ENCODE measurements at places on chromosomes 16 and 17.

DNA sequence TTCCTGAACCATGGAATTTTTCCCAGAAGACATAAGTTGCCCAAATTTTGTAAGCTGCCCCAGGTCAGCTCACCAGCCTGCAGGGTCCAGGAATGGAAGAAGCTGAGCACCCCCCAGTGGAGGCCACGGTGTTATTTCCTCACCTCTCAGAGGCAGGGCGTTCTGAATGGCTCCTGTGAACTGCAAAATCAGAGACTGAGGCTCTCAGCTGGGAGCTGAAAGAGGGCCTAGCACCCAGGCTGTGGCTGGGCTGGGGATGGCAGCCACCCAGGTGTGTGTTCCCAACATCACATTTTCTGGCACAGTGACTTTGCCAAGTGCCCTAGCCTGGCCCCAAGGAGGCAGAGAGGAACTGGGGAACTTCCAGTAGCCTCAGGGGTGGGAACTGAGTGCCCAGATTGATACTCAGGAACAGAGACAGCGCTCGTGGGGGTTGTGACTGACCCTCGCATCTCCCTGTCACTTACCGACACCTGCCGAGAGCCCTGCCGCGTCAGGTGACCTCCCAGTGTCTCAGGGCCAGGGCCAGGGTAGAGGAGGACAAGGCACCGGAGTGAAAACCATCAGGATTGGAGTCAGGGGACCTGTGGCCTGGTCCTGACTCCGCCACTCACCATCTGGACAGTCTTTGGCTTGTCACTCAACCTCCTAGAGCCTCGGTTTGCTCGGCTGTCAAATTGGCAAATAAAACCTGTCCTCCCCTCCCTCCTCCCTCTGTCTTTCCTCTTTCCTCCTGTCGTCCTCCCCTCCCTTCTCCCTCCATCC, 11.3 kb downstream of the CACNG4 start:
- DNase-seq: no peak

DNA sequence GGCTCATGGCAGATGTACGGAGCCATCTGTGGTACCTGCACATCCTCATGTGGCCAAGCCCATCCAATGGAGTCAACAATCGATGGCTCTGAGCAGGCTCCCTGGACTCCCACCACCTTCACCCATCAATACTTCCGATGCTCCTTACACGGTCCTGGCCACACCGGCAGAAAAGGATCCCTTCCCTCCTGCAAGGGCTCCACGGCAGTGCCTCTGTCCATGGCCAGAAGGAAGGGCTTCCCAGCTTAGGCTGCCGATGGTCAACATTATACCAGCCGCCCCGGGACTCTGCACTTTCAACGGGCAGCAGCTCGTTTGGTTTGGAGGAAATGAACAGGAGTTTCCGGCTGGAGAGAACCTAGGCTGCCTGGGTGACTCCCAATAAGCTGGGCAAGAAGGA, 13.2 kb downstream of the SLX4 start:
- no peak for DNase-seq

DNA sequence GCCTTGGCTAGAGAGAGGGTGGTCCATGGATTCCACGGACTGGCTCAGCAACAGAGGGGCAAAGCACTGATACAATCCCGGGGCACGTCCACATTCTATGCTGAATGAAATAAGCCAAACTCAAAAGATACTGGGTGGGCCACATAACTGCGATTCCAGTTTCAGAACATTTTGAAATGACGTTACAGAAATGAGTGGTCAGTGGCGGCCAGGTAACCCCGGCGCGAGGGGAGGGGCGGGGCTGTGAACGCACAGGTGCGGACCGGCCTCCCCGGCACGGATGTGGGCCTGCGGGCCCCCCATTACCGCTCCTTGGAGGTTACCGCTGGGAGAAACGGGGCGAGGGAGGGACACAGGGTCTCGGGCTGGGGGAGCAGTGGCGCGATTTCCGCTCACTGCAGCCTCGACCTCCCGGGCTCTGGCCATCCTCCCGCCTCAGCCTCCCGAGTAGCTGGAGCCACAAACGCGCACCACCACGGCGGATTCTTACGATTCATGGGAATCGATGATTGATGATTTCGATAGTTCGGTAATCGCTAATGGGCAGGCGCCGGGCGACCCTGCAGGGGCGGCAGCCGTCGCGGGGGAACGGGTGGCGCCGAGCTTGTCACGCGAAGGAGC, 559 bp downstream of the MVD start:
- DNase-seq: no peak

- no peak for DNase-seq
Measured at GRCh38 chr17:58402047-58402446, 15.3 kb downstream of the RNF43 start.

DNA sequence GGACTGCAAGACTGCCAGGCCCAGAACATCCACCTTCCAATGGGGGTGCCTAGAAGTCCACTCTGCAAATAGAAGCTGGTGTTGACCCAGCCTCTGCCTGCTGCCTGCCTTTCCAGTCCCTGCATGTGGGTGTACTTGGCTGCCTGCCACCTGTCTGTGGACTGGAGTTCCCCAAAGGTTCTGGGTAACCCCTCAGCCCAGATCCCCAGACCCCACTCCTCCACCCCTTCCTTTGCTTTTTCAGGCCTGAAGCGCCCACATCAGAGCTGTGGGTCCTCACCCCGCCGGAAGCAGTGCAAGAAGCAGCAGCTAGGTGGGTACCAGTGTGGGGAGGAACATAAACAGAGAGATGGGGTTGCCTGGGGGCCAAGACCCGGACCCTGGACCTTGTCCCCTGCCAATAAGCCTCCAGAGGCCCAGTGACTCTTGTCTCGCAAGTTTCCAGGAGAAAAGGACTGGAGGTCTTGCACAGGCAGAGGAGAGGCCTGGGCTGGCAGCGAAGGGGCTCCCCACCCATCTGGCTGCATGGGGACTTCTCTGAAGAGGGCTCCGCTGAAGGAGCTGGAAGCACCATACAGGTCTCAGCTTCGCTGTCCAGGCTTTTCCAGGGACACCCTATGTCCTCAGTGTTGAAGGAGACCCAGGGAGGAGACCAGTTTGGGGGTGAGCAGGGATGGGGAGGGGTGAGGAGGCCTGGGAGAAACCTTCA, 34.3 kb downstream of the NLRC5 start:
- no peak for DNase-seq

GRCh38 chr17:1123393-1123831, 56.4 kb downstream of the ABR start:
- no peak for DNase-seq

DNA sequence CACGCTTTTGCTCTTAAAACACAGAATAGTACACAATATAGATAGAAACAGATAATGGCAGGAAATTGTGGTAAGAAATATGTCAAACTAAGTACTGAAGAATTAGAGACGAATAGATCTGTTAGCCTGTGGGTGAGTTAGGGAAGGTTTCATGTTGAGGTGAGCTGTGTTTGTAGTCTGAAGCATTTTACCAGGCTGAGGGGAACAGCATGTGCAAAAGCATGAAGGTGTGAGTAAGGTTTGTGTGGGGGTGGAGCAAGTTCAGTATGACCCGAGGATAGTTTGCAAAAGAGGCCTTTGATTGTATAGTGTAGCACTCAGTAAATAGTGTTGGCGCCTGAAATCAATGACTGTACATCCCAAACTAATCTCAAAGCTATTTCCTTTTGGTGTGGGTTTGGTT, 13.8 kb downstream of the IGSF6 start:
- no peak for DNase-seq

DNA sequence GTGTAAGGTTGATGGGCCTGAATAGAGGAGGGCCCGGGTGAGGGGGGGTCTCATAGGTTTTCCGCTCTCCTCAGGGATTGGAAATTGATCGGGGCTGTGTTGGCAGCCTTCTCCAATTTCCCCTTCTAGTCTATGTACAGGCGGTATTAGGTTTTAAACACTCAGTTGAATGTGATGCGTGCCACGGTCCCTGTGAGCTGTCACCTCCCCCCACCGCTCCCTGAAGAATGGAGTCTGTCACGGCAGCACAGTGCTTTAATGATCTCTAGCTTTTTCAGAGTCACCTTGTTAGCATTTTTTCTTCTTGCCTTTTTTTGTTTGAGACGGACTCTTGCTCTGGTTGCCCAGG, 800 bp downstream of the COX4I1 start:
- no peak for DNase-seq

GRCh38 chr17:15263206-15263579, 1.9 kb downstream of the PMP22 start:
- DNase-seq: peak; percentile 93

DNA sequence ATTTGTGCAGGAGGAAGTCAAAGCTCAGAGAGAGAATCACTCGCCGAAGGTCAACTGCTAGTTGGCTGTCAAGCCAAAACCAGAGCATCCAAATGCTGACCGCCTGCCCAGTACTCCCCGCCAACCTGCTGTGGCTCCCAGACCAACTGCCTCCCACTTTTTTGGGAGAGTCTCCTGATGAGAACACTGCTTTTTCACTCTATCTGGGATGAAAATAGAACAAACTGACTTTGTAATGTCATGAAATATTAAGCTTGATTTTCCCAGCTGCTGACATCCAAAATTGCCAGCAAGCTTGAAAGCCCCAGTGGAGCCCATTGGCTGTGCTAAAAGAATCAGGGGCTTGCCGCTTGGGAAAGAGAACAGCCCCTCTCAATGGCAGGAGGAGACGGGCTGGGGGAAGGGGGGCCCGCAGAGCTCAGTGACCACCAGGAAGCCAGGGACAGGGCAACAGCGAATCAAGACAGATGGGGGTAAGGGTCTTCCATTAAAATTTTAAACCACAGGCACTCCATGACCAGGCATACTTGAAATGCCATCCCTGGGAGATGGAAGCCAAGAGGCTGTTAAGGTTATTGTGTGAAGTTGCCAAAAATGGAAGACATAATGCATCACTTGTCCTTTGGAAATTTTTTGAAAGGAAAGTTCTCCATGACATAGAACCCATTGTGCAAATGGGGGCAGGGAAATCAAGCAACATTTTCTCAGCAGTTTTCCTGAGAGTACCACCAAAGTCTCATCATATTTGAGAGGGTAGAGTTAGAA, 125.7 kb upstream of the CDH5 start:
- no peak for DNase-seq

DNA sequence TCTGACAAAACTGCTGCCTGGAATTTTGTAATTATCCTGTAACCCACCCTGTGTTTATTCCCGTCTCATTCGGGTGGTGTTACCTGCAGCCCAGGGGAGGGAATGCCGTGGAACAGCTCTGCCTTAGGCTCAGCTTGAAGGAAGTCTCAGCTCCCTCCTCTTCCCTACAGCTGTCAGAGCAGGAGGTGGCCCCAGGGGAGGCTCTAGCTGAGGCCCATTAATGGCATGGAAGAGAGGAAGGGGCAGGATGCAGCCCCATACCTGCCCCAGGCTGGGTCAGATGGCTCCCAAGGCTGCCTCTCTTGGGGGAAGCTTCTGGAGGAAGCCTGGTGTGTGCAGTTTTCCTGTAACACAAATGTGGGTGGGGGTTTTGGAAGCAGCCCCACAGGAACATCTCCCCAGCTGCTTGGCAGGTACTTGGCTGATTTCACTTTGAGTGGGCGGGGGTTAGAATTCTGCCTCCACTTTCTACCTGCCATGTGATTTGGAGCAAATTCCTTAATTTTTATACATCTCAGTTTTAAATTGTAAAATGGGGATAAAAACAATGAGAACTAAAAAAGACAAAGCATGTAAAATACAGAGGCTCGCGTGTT, 103.9 kb downstream of the MGAT5B start:
- DNase-seq: no peak

GRCh38 chr17:38674749-38675615, at the start of gene EPOP:
Gene EPOP (minus strand): TSS chr17:38674957. CDS start chr17:38674495, 462 bp downstream.
- peak; percentile 94 for DNase-seq

GRCh38 chr17:68176718-68177117, 71.1 kb upstream of the AMZ2 start:
- no peak for DNase-seq

GRCh38 chr16:30184096-30184890, 891 bp downstream of the CORO1A start:
- DNase-seq: peak; percentile 90

DNA sequence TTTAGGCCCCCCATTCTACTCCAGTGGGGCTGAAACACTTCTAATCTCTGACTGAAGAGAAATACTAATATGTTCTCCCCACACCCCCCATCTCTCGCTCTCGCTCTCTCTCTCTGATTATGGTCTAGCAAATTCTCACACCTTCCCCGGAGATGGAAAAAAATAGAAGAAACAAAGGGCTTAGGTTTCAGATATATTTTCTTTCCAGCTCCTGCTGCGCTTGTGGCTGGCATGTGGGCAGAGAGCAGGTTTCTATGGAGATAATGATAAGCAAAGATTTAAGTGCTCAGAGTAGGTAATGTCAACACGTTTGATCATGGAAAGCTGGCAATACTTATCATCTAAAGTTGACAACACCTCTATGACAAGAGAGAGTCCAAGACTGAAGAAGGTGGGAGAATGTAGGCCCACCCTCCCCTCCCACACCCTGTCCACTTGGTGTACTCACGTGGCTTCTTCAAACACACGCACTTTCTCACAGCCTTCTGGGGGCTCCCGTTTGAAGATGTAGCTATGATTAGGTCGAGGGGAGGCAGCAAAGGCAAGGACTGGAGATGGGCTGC, 8.0 kb upstream of the SLC35B1 start:
- no peak for DNase-seq

- DNase-seq: no peak
Measured at GRCh38 chr16:79509211-79509631, 91.3 kb downstream of the MAF start.

DNA sequence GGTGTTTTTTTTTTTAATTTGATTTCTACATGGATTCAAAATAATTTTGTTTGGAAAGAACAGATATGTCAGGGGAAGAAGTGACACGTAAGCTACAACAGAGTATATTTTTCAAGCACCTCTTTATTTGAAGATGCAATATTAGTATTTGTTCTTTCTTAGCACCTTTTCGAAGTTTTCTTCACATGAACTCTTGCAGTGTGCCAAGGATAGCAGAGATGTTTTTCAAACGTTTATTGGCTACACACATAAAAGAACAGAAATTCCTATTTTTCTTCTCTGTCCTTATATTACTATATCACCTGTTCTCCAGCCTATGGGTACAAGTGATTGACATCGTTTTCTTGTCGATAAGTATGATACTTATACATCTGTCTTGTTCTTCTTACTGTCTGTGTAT, 192.7 kb upstream of the TBX2 start:
- no peak for DNase-seq

GRCh38 chr17:66737524-66737923, 97.4 kb upstream of the CACNG5 start:
- DNase-seq: peak; percentile 77

DNA sequence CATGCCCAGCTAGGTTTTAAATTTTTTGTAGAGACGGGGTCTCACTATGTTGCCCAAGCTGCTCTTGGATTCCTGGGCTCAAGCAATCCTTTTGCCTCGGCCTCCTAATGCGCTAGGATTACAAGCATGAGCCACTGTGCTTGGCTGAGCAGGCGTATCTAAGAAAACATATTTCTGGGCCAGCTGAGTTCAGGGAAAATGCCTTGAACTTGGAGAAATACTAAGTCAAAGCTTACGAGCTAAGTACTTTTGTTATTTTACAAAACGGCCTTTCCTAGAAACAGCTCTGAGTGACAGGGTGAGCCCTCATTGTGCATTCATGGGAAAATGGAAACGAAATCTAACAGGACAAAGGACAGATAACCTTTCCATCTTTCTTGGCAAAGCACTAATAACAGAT, 24.7 kb downstream of the DNAI2 start:
- no peak for DNase-seq

DNA sequence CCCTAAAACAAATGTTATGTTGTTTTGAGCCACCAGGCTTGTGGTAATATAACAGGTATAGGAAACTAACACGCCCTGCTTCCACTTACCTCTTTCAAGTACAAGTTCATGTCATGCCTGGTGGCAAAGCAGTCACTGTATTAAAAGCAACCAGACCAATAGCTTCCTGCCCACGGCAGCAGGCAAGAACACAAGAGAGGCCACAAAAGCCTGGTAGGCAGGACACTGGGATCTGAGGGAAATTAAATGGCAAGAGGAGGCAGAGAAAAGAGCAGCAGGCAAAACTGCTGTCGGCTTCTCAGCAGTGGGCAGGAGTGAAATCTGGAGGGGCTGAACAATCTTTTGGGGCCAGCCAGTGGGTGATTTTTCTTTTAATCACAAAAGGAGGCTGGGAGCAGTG, 2.2 kb downstream of the CYTH1 start:
- no peak for DNase-seq

Data from cardiac septum (tissue), 1 donor.